ENCODE measurements at places on chromosomes 3 and 15.

DNA sequence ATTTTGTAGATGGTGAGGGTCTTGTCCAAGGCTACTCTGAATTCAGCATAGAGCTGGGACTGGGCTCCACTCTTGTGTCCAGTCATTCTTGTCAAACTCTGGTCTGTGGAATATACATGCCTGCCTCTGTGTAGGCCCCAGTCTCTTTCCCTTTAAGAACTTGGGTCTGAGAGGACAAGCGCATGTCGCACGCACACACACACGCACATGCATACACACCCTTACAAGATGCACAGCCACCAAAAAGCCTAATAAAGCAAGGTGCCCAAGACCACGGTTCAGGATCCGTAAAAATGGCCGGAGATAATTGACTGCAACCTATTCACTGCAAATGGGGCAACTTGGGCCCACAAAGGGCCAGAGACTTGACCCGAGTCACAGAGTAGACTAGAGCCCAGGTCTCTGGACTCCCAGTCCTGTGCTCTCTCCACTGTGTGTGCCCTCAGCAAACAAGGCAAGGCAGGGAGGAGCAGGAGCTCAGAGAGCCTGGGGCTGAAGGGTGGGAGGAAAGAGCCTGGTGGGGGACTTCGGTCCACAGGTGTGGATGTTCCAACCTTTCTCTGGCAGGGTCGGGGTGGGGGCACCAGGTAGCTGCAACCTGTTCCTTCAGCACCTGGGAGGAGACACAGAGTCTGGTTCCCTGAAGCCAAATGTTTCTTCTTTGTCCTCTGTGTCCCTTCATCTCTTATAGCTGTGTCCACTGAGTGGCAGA lies 914 bp upstream of the PAQR5 start:
- DNase-seq: no peak

DNA sequence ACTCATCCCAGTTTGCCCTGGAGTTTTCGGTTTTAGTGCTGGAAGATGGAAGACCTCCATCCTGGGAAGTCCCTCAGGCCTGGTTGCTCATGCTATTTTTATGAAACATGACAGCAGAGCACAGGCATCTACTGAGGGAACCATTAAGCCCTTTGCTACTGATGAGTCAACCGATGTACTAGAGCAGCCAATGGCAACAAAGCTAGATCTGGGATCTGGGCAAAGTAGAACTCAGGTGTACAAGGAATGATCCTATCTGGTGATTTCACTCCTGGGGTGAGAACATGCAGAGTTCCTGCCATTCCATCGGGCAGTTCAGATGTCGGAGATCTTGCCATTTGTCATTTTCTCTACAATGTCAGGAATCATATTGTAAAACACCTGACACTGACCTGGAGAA lies 166.2 kb upstream of the NSMCE3 start:
- no peak for DNase-seq

DNA sequence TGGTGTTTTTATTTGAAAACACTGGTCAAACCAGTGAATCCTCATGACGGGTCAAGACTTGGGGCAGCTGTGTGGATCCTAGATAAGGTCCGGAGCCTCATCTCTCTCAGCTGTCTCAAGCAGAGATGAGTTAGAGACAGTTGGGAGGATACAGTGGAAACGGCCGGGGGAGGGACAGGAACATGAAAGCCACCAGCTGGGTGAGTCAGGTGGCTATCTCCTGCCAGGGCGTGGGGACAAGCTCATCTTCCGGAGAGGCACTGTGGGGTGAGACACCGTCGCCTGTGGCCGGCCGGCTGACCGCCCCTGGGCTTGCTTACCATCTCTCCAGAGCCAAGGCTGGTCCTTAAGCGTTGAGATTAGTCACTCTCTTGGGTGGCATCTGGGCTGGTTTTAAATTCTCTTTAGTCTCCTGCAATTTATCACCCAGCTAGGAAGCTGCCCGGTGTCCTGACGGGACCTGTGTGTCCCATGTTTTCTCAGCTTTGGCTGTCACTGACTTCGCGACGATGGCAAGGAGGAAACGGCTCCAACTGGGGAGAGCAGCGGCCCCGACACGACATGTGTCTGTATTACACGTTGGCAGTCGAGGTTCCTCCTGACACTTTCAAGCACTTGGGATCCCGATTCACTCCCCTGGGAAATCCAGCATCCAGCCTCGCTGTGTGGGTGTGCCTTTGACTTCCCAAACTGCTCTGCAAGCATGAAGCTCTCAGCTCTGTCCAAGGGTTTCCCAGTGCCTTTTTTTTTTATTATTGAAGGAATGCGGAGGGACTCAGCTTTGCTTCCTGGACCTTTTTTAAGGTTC lies 7.5 kb downstream of the ST8SIA2 start:
- no peak for DNase-seq

- DNase-seq: no peak
Observed at GRCh38 chr3:149895769-149896168, 74.9 kb downstream of the PFN2 start.

GRCh38 chr3:44802011-44802410 lies 40.4 kb downstream of the KIF15 start:
- DNase-seq: no peak

DNA sequence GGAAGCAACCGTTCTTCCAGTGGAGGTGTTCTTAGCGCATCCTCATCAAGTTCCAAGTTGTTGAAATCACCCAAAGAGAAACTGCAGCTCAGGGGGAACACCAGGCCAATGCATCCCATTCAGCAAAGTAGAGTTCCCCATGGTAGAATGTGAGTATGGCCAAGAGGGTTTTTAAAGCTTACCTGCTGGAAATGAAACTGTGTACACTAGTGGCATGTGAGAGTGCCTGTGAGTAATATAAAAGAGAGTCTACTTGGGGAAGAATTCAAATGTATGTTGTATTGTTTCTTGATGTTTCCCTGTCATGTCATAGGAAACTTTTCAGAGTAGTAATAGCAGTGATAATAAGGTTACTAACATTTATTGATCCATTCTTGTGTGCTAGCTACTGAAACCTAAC lies 43.3 kb downstream of the PSMD6 start:
- DNase-seq: no peak
